Stimulated activated CD4-positive, alpha-beta T cell treated with anti-CD3 and anti-CD28 coated beads, Interleukin-1b, Interleukin-23, amount 100 ng/mL, for 1 hour (primary cell): ENCODE measurements at places on chromosomes 1 and 21.

- no peak for DNase-seq
Observed at GRCh38 chr21:37877171-37877570, 39.1 kb downstream of the KCNJ6 start.

GRCh38 chr1:215958841-215959240, 391.7 kb downstream of the KCTD3 start:
- DNase-seq: no peak

DNA sequence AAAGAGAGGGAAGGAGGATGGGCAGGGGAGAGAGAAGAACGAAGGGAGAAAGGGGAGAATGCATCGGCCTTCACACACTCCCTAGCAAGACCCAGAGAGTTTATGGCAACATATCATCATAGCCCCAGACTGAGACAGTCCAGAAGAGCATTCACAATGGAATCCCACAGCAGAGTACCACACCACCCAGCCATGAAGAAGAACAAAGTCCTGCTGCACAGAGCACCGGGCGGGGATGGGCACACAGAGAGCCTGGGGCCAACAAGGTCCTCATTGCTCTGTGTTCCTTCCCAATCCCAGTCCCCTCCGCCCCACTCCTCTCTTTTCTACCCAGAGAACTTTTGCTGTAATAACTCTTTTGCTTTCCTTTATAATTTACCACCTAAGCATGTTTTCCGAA, 118.1 kb upstream of the TMPRSS2 start:
- no peak for DNase-seq

DNA sequence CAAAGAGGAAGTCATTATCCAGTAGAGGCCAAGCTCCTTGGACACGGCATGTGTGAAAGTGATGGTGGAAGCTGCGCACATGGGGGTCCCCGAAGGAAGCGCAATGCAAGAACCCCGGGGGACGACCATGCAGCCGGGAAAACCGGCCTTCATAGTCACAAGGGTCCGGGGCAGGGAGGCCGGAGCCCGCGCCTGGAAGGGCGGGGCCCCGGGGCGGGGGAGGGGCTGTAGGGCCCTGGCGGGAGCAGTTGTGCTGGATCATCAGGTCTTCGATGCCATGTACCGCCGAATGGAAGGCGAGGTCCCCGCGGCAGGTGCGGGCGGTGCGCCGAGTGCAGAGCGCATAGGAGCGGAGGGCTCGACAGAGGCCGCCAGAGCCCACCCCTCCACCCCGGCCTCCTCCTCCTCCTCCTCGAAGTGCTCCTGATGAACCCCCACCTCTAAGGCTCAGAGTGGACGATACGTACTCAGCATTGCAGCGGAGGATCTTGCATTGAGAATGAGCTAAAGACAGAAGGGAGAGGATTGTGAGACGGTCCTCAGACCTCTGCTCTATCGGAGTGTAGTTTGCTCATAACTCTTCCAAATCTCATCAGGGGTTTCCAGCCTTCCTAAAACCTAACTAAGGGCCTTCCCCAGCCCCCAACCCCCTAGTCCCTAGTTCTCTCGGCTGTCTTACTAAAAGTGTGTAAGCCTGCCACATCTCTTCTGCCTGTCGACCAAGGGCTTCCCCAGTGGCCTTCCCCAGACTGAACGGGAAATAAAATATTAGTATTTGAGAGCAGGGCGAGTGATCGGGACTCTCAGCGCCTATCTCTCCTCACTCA, 2.1 kb downstream of the HJV start:
- DNase-seq: no peak

- no peak for DNase-seq
Observed at GRCh38 chr1:45785583-45785982, 17.8 kb upstream of the MAST2 start.

DNA sequence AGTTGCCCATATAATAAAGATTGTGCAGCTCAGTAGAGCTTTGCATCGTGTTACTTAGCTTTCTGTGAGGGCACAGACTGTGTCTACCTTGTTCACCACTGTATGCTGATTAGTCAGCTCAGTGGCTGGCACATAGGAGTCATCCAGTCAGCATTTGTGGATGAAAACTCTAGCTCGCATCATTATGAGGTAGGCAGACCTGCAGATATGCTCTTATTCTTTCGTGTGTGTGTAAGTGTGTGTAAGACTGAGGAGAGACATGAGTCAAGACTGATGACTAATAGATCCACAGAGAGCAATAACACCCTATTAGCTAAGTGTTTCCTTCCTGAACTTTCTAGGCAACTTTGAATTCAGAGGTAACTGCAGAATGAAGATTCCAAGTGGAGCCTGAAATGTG, 17.1 kb downstream of the TTF2 start:
- DNase-seq: no peak

DNA sequence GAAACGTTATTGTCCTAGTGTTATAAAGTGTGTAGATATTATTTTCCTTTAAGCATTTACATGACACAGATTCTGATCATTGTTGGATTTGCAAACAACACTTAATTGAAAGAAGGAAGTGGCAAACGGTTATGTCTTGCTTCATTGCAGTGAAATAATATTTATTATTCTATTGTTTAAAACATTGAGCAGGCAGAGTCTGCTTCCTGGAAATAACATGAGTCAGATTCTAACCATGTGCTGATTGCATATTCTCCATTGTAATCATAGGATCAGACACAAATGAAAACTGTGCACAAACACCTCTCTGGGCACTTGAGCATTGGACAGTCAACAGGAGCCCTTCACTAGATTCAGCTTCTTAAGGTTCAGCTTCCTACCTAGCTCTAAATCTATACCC, 46.8 kb upstream of the USP25 start:
- DNase-seq: no peak

GRCh38 chr1:1703796-1704195, 11.2 kb upstream of the SLC35E2B start:
- no peak for DNase-seq

DNA sequence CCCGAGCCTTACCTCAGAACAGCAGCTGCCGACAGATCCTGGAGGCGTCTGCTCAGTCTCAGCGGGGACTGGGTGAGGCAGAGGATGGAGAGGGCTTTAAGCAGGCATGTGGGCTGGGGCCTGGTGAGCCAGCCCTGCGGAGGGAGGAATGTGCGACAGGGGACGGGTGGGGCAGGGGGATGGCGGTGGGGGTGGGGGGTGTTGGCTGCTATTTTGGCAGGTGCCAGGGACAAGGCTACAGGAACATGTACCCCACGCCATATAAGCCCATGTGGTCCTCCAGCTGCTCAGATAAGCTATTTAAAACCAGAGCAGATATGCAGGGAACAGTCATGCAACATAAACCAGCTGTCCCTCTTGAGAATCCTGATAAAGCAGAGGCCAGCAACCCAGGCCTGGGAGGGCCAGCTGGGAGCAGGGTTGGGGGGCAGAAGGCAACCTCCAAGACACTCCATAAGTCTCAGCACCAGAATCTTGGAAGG, at the start of gene TNNT2:
TNNT2 (minus strand) TSS at position 70 of the 482 bp plus-strand sequence. CDS start 4,426 bp downstream, outside the sequence.
- DNase-seq: no peak

- DNase-seq: no peak
Observed at GRCh38 chr1:170765712-170766330, 101.9 kb downstream of the PRRX1 start.

DNA sequence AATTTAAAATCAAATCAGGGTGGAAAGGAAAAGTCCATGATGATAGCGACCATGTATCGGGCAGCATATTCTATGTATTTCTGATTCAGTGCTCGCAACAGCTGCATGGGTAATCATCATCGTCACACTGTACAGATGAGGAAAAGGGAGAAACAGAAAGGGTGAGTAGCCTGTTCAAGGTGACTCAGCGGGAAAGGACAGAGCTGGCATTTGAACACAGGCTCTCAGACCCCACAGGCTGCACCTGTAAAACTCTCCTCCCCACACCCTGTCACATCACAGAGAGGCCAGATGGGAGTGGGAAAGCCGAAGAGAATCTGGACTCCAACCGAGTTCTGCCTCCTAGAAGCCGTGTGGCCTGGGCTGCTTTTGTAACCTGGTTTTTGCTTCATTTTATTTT, 14.0 kb downstream of the RUNX1 start:
- no peak for DNase-seq

- DNase-seq: no peak
Observed at GRCh38 chr1:18262726-18263125, 155.1 kb downstream of the IGSF21 start.

- DNase-seq: no peak
Observed at GRCh38 chr1:229381234-229381633, 38.4 kb upstream of the CCSAP start.

- DNase-seq: no peak
Observed at GRCh38 chr21:19833082-19833481, 1165.1 kb upstream of the NCAM2 start.

DNA sequence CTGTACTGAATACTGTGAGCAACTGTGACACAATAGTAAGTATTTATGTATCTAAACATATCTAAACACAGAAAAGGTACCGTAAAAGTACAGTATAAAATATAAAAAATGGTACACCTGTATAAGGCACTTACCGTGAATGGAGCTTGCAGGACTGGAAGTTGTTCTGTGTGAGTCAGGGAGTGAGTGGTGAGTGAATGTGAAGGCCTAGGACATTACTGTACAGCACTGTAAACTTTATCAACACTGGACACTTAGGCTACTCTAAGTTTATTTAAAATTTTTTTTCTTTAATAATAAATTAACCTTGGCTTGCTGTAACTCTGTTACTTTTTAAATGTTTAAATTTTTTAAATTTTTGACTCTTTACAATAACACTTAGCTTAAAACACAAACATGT, 24.5 kb upstream of the SHCBP1L start:
- no peak for DNase-seq

DNA sequence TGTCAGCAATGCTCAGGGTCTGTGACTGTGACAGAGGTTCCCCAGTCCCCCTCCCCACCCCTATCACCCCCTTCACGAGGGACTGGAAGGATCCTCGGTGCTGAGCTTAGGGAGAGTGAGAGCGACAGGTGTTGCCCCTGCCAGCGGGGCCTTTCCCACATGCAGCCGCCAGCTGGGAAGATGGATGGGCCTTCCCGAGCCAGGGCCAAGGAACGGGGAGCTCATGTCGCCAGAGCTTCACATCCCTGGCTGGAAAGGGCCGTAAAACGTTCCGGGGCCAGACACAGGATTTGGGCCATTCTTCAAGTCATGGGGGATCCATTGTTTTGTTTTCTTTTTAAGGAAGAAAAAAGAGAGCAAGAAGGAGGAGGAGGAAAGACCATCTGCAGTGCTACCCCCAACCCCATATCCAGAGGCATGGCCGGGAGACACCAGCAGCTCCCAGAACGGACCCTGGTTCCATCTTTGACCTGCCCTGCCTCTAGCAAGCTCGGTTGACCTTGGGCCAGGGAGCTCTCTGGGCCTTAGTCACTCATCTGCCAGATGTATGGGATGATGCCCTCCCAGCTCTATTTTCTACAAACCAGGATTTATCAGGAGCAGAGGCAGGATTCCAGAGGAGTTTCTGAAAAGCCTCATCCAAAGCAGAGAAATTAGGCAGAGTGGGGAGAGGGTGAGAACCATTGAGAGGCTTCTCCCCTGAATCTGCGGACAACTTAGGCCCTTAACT, 54.1 kb downstream of the TAS1R2 start:
- DNase-seq: no peak

DNA sequence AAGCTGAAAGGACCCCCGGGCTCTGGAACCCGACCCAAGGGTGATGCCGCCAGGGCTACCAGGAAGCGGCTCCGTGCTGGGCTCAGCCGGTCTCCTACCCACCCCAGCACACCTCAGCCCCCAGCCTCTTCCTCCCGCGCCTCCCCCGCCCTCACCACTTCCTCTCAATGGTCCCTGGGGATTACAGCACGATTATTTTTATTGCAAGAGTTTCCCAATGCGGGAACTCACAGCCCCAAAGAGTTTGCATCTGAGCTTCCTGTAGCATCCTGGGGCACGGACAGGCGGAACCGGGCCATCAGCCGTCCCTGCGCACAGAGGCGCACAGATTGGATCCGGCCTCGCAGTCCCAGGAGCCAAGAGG, 8.7 kb upstream of the SLX9 start:
- DNase-seq: no peak

- no peak for DNase-seq
Observed at GRCh38 chr1:244322791-244323521, 128.8 kb downstream of the ADSS2 start.

- no peak for DNase-seq
Observed at GRCh38 chr1:204206121-204206520, 7.7 kb downstream of the GOLT1A start.

- DNase-seq: no peak
Observed at GRCh38 chr1:241213139-241213538, 143.9 kb downstream of the RGS7 start.

- DNase-seq: no peak
Observed at GRCh38 chr1:18058206-18058921, 49.2 kb upstream of the IGSF21 start.

GRCh38 chr21:40379881-40380810, 466.8 kb downstream of the DSCAM start:
- DNase-seq: no peak

DNA sequence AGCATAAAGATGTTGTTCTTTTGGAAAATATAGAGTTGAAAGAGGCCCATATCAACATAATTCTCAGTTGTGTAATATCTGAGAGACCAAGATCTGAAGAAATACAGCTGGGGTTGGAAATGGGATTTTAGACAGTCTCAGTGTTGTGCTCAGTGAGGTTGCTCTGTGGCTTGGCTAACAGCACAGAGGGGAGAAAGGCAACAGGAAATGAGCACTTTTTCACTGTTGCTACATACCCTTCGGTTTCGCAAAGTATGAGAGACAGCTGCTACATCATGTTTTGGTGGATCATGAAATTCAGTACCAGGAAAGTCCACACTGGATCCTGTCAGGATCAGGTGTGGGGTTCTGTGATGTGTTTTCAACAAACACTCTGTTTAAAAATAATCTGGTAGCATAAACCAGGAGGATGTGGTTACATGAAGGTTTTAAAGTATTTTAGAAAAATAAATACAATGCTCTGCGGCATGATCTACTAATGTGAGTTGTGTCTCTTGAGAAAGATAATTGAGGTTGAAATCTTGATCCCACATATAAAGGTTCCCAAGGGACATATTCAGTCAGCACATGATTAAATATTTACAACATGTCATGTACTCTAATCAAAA, 7.0 kb upstream of the GPR88 start:
- no peak for DNase-seq

- DNase-seq: no peak
Observed at GRCh38 chr1:196593955-196594354, 14.3 kb downstream of the KCNT2 start.

DNA sequence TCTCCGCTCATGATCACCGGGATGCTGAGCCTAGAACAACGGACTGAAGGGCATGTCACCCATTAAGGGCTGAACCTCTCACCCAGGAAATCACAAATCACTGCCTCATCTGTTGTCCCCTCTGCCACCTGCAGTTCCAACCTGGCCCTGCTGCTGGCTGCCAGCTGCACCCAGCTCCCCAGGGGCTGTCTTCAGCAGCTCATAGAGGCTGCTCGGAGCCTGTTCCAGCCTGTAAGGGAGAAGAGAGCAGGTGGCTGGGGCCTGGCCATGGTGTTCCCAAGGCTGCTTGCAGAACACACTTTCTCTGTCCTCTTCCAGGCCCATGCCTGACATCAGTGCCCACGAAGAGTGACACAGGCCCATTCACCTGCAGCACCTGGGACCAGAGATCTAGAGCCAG, 44.5 kb upstream of the DISP3 start:
- no peak for DNase-seq
